Right kidney (tissue), 9 donors: ENCODE measurements at places on chromosomes 1 and 21.

GRCh38 chr1:164671323-164671965, 112.5 kb downstream of the PBX1 start:
- no peak for DNase-seq

- DNase-seq, result no peak
Measured at GRCh38 chr21:39531064-39531463, 79.3 kb downstream of the SH3BGR start.

DNA sequence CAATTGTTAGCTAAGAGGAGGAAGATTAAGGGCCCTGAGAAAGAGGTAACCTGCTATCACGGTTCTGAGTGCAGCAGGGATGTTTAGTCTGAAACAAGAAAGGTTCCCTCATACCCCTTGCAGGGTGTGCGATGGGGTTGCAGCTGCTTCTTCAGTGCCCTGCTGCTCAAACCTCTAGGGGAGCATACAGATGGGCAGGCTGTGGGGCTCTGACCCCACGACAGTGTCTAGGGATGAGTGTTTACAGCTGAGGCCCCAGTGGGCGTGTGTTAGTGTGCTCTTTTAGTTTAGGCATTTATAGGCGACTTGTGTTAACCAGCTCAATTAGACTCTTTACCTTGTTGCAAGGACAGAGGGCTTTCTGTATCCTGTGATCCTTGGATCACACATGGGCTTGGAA, 41.3 kb upstream of the PLA2G5 start:
- no peak for DNase-seq

DNA sequence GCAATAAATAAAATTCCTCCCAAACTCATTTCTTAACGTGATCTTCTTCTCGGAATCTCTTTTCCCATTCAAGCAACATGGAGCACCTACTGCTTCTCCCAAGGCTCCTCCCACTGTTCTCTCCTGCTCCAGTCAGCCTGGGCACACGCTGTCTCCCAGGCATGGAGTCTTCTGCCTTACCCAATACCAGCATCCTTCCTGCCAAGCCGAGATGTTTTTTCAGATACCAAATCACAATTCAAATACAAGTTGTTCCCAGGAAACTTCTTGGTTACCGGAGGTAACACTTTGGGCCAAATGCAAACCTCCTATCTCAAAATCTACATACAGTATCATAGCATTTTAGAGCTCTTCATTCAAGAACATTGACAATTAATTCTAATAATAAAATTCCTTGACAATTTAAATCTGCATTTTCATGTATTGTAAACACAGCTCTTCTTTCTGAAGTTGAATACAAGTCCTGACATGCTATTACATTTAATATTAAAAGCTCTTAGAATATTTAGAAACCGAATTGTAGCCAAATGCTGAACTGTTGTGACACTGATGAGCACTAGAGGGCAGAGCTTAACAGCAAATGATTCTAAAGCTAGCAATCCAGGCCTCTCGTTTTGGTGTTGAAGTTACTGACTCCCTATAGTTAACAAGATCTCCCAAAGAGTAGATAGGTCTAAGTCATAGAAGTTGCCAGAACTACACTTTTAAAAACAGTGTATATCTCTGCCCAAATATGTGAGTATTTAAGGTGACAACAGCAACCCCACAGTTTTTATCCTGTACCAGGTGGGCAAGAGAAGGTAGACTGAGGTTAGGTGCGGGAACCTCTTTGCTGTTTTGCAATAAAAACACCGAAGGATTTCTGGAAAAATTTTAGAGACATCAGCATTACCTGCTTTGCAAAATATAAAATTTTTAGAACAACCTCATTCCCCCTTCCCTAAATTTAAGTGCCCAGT, 52.3 kb downstream of the BCAR3 start:
- no peak for DNase-seq

DNA sequence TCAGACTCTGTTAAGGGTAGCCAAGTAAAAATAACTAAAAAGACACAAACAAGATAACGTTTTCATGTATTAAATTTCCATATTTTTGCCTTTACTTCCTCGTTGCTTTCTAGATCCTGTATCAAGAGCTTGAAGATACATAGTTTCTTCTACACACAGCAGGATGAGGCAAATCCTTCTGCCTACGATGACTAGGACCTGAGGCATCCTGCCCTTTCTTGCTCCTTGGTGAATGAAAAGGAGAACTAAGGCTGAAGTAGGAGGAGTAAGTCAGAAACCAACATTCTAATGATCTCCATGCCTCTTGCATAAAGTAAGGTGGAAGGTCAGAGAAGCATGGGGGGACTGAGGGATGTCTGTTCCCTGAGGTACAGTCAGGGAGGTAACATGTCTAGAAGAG, 102.6 kb downstream of the GPATCH2 start:
- DNase-seq, result no peak
